ENCODE measurements at places on chromosomes 7 and 10.

- DNase-seq, result no peak
These were observed 128.0 kb upstream of the MBL2 start for GRCh38 chr10:52900593-52900992.

DNA sequence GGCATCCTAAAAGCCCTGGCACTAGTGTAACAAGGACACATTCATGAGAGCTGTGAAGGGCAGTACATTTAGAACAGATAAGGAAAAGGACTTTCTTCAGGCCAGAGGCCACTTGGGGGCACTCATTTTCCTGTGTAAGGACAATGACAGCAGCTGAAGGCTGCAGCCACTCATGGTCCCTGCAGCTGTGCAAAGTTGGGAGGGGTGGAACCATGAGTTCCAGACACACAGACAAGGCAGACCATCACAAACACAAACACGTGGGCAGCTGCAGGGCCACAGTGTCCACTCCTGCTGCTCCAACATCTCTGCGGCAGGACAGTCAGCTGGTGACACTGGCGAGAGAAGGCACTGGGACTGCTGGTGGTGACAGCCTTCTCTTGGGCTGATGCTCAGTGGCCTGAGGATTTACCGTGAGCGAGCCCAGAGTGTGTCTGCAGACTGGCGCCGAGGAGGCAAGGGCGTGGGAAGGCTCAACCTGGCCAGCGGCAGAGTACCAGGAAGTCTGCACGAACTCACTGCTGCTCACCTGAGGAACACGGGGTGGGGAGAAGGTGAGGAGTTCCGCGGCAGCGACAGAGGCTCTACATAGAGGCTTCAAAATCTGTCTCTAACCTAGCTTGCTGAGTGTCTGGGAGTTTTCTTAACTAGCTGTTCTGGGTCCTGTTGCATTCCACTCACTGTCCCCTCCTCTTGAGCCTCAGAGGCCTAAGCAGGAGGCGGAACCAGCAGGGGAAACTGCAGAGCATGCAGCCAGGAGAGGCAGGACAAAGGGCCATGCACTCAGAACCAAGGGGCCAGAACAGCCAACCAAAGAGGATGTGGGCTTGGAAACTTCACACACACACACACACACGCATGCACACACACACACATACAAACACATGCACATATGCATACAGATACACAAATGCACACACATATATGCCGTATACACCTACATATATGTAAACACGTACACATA, 76.5 kb upstream of the DDC start:
- no peak for DNase-seq

DNA sequence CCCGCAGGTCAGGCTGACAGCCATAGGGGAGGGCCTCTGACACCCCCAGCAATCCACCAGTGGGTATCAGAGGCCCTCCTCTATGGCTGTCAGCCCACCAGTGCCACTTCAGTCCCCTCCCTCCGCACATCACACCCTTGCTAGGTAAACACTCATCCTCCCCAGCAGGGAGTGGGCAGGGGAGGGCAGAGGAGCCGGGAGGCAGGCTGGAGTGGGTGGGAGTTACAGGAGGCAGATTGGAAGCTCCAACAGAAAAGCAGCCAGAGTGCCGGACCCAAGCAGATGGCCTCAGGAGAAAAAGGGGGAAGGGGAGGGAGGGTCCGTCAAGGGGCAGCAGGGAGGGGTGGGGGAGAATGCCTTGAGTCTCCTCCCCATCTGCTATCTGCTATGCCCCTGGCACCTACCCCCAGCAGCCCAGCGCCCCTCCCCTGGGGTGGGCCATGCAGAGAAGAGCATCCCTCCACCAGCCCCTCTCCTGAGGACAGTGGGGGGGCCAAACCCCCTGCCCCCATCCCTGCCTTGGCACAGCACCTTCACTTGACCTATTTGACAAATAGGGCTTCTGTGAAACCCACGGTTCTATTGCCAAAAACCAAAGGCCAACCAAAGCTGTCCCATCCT, 2.4 kb downstream of the RASGEF1A start:
- no peak for DNase-seq

DNA sequence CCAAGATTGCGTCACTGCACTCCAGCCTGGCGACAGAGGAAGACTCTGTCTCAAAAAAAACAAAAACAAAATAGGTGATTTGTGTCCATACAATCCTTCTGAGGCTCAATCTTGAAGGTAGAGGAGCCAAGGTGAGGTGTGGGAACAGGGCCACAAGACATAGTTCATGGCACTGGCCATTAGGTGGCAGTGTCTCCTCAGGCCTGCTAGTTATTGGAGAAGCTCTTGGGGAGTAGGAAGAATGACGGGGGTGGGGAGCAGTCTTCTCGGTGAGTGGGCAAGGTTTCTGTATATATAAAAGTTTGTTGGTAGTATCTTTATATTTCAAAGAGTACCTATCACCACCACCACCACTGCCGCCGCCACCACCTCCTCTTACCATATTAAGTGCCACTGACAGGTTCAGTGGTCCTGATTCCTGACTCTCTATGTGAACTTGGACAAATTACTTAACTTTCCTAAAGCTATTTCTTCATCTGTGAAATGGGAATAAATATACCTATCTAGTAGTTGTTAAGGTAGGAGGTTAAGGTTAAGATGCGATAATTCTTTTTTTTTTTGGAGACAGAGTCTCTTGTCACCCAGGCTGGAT, 24.0 kb downstream of the CCSER2 start:
- DNase-seq, result no peak

- DNase-seq, result no peak
These were observed 113.7 kb downstream of the BRAF start for GRCh38 chr7:140810830-140811556.

DNA sequence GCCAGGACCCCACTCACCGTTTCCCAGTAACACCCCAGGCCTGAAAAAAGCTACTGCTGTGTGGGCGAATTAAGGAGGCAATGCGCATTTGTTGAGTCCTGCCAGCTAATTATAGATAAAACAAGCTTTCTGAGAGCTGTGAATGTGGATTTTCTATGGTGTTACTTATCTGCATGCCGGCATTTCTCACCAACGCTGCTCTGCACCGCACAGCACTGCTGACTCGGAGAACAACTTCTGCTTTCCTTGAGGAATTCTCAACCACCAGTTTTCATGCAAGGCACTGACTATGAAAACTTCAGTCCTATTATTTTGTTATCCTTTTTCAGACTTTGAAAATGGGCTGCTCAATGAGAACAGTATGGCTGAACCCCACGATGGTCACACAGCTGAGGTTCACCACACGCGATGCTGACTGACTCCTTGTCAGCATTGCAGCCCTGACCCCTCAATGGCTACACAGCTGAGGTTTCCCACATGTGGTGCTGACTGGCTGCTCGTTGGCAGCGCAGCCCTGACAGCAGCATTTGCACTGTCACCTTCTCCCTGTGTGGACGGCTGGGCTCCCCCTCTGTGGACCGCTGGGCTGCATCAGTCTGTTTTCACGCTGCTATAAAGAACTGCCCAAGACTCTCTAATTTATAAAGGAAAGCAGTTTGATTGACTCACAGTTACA, 190.6 kb downstream of the DIP2C start:
- DNase-seq, result no peak

- peak; percentile 72 for DNase-seq
These were observed 354.2 kb downstream of the DNAJB6 start for GRCh38 chr7:157690833-157691585.

DNA sequence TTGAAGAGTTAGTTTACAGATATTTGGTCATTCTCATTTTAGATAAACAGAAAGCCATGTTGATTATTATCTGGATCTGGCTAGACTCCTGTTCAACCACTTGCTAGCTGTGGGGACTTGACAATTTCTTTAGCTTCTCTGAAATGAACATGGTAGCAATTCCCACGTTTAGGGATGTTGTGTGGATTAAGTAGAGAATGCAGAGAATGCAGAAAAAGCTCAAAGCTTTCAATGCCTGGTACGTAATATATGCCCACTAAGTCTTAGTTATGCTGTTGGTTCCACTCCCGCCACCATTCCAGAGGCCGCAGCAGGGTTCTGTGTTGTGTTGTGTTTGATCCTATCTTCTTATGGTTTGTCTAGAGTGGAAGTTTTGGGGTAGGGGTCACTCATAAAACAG, 39.2 kb upstream of the RPA3 start:
- no peak for DNase-seq

DNA sequence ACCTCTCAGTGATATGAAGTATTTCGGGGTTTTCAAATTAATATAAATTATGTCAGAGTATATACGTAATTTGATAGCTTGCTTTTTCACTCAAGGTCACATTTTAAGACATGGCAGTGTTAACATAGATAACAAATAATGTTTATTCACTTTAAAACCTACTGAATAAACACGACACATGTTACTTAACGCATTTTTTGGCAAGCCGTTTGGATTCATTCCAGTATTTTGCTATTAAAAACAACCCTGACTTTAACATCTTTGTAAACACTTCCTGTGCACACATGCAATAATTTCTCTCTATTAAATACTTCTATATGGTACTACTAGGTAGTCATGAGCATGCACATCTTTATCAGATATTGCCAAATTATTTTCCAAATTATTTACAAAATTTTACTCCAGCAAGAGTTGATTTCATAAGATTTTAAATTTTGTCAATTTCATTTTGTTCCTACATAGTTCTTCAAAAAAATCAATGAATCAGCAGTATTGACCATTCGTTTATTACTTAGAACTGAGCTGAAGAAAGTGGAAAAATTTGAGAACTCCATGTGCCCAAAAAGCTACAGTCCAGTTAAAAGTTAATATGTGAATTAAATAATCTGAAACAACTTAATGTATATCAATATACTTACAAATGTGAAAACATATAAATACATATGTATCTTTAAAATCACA, 26.8 kb upstream of the THSD7A start:
- no peak for DNase-seq

DNA sequence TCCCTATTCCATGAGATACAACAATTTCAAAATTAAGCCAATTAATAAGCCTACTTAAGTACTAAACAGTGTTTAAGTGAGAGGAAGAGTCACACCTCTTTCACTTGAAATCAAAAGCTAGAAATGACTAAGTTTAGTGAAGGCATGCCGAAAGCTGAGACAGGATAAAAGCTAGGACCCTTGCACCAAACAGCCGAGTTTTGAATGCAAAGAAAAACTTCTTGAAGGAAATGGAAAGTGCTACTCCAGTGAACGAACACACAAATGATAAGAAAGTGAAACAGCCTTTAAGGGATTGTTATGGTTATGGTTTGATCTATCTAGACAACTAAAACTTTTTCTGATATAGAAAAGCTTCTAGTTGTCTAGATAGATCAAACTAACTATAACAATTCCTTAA, 135.4 kb upstream of the KMT2E start:
- no peak for DNase-seq

DNA sequence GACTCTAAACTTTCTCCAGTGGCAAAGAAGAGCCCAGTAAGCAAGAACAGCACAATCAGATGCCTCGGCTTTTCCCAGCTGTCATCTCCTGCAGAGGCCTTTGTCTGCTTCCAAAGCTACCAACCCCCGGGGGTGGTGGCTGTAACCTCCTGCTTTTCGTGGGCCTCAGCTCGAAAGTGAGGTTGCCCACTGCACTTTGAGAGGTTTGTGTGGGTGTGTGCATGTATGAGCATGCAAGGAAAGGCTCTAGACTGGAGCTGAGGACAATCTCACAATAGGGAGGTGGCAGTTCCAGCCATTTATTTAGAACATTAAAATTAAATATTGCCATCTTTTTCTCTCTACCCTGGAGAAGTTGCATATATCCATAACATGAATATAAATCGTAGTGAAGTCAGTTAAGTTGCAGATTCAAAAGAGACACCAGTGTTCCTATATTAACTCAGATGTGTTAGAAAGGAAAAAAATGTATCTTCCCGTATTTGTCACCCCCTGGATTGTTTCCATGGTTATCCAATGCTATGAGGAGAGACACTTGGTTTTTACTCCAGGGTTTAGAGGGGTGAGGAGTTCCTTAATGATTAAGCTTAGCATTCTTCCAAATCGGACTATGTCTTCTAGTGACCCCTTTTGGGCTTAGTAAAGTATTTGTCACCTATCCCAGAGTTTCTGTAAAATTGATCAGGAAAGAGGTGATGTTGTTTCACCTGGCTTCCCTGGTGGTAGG, 781.1 kb downstream of the INHBA start:
- no peak for DNase-seq

DNA sequence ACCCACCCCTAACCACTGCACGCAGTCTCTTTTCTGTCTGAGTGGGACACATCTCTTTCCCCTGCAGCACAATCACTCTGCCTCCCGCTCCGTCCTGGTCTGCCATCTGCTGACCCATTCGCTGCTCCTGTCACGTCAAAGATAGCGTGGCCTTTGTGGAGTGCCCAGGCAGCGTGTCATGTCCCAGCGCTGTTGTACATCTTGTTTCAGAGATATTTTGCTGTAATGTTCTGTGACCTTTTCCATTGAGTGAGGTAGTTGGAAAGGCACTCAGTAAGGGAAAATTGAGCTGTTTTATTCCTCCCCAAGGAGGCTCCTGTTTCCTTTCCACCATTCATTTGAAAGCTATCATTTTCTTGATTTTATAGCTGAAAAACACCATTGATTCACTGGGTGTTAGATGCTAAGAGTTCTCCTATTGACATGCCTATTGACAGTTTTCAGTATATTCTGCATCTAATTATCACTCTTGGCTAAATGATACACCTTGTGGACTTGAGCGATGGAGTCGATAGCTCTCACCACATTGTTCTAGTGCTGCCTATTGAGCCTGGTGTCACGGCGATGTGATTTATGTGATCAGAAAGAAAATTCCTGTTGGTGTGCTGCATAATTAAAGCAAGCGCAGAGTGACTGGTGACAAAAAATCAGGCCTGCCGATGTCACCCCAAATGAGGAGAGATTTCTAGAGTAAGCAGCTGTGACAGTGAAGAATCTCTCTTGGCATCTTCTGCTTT, 372.6 kb downstream of the LRMDA start:
- peak; percentile 50 for DNase-seq

DNA sequence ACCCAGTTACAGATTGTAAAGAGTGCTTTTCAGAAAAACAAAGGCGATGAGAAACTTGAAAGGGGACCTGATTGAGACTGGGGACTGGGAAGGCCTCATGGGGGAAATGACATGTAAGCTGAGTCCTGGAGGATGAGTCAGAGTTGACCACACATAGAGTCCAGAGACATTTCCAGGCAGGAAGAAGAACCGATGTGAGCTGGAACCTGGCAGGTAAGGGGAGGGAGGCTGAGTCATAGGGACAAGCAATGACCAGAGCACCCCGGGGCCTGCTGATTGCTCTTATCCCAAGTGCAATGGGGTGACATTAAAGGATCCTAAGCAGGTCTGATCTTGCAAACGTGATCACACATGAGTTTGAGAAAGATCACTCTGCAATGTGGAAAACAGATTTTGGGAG, 11.7 kb downstream of the TLL2 start:
- no peak for DNase-seq

DNA sequence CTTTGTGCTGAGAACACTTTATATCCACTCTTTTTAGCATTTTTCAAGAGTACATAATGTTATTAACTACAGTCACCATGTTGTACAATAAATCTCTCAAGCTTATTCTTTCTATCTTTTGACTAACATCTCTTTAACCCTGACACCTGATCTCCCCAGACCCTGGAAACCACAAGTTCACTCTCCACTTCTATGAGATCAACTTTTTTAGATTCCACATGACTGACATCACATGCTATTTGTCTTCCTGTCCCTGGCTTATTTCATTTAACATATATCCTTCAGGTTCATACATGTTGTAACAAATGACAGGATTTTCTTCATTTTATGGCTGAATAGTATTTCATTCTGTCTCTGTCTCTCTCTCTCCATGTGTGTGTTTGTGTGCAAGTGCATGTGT, 15.5 kb downstream of the SLC13A1 start:
- no peak for DNase-seq
